ENCODE measurements at places on chromosomes 11 and 22. TPM values are rescaled to one million over a fixed set of nuclear protein-coding genes. Genes with fewer than 3 reads are reported as not detected.

DNA sequence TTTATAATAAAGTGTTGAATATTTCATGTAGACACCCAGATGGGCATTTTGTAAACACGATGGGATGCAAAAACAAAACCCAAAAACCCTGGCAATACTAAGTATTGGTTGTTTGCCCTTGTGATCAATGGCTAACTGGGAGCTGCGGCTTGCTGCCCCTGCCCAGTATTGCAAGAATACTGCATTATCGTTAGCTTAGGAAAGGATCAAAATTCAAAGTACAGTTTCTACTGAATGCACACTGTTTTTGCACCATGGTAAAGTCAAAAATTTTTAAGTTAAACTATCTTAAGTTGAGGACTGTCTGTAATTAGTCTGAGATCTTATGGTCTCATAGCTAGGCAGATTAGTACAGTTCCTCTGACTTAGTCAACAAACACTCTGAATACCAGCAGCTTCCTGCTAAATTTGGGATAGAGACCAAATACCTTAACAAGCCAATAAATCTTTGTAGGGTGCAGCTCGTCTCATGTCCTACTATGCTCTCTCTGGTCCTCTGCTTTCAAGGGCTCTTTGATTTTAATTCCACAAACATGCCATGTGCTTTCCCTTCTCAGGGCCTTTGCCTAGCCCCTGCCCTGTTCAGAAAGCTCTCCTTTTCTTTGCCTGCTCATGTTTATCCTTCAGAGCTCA is 4.0 kb downstream of the CCDC90B start:
- peak; percentile 30 for DNase-seq

DNA sequence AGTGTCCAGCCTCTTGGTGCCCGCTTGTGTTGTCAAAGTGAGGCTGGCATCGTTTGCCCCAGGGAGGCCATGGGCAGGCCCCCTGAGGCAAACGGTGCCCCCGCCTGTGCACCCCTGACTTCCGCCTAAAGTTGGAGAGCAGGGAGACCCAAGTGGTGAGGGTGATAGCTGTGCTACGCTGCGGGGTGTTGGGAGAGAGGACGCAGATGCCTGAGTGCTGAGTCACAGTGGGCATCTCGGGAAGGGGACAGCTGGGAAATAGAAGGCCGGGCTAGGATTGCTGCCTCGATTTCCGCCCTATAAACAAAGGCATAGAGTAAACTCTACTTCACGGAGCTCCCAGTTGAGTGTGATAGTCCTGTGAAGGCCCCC is 5.8 kb downstream of the GRIK4 start:
- peak; percentile 31 for DNase-seq

GRCh38 chr11:44950625-44951476 is at the start of gene TP53I11:
TP53I11 (minus strand) TSS chr11:44950883; CDS start chr11:44938335, 12,548 bp downstream.
- DNase-seq = peak; percentile 55

- no peak for DNase-seq
Observed at GRCh38 chr22:50170453-50171318, at the start of gene PANX2. PANX2 (plus strand) TSS chr22:50170731; CDS start chr22:50170731, 0 bp downstream.

GRCh38 chr11:77770629-77771028 is 49.9 kb downstream of the RSF1 start:
- DNase-seq = no peak

- no peak for DNase-seq
Observed at GRCh38 chr11:58582437-58582836, 3.6 kb downstream of the ZFP91 start.

DNA sequence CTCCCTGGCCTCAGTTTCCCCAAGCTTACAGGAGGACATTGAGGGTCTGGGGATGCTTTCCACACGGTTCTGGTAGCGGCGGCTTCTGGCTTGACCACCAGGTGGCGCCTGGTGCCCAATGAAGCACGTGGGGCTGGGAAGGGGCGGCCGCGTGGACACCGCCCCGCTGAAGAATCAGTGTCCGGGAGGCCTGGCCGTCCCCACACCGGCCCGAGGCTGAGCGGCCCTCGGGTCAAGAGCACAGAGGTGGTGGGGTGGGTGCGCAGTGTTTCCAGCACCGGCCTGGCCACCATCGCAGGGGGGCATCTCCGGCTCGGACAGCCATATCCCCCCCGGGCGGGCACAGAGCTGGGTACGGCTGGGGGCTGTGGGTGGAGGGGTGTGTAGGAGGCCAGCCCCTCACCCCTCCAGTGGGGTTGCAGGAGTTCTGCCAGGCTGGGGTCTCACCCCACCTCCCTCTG is 27.8 kb upstream of the PPARA start:
- DNase-seq = no peak

GRCh38 chr11:15038963-15039362 is 34.4 kb upstream of the CALCB start:
- no peak for DNase-seq

GRCh38 chr22:27413702-27414101 is 387.9 kb downstream of the MN1 start:
- no peak for DNase-seq

- DNase-seq = peak; percentile 73
Observed at GRCh38 chr22:20243537-20244249, 24.4 kb downstream of the RTN4R start.

GRCh38 chr11:125199915-125200314 is 35.4 kb downstream of the PKNOX2 start:
- no peak for DNase-seq

- DNase-seq = no peak
Observed at GRCh38 chr11:86292912-86293616, 9.0 kb upstream of the HIKESHI start.

- no peak for DNase-seq
Observed at GRCh38 chr11:75767228-75767572, 1.4 kb upstream of the DGAT2 start.

GRCh38 chr22:20015187-20015625 is 1.4 kb downstream of the ARVCF start:
- DNase-seq = no peak

GRCh38 chr11:2564008-2564530 is 119.3 kb downstream of the KCNQ1 start:
- DNase-seq = no peak

DNA sequence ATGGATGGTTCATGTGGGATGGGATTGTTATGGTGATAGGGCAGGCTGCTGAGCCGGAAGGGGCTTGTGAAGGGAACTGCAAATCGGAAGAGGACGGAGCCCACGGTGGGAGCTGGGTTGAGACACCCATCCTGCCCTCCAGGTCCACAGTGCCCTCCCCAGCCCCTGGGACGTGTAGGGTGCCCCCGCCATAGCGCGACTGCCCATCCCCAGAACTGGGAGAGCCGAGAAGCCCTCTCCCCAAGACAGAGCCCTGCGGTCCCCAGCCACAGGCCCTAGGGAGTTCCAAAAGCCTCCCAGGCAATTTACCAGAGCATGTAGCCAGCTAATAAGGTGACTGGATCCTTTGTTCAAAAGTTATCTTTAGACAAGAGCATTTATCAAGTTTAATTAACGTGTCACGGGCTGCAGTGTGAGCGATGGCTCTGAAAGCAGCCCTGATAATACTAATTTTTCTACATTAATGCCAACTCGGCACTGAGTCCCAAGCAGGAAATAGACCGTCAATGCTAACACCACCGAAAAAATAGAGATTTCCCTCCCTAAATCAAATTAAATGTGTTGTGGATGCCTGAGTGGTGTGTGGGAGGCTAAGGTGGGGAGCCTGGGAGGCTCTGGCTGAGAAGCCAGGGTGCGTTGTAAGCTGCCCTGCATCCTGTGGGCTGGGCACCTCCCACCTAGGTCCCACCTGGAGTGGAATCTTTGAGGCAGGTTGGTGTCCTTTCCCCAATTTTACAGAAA is 76.8 kb upstream of the RTL6 start:
- peak; percentile 12 for DNase-seq

- no peak for DNase-seq
Observed at GRCh38 chr22:37654563-37655251, 3.8 kb upstream of the PDXP start.

DNA sequence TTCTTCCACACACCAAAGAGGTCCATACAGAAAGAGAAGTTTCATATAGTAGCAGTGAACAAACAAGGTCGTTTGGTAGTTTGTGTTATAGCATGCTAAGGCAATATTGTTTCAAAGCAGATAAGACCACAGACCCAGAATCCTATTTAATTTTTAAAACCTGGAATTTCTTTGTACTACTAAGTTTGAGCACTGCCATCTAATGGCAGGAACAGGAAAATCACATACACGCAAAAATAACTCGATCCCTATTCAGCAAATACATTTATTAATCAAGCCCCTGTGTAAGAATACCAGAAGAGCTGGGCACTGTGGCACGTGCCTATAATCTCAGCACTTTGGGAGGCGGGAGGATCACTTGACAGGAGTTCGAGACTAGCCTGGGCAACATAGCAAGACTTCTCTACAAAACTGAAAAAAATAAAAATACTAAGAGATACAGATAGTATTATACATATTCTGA is 2.9 kb upstream of the BTBD10 start:
- DNase-seq = peak; percentile 10

DNA sequence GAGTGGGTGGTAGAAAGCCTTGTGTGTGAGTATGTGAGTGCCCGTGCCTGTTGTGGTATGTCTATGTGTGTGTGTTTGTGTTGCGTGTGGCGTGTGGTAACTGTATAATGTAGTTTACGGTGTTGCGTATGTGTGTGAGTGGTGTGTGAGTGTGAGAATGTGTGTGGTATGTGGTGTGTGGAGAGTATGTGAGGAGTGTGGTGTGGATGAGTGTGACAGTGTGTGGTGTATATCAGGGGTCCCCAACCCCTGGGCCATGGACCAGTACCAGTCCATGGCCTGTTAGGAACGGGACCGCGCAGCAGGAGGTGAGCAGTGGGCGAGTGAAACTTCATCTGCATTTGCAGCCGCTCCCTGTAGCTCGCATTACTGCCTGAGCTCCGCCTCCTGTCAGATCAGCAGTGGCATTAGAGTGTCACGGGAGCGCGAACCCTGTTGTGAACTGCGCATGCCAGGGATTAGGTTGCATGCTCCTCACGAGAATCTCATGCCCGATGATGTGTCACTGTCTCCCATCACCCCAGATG is 5.7 kb downstream of the UPK3A start:
- peak; percentile 41 for DNase-seq

GRCh38 chr11:60069450-60069849 is 13.0 kb downstream of the MS4A3 start:
- no peak for DNase-seq

GRCh38 chr22:30232716-30233218 is 13.8 kb downstream of the LIF start:
- peak; percentile 83 for DNase-seq

GRCh38 chr11:63837027-63837688 is 1.8 kb upstream of the MARK2 start:
- no peak for DNase-seq

DNA sequence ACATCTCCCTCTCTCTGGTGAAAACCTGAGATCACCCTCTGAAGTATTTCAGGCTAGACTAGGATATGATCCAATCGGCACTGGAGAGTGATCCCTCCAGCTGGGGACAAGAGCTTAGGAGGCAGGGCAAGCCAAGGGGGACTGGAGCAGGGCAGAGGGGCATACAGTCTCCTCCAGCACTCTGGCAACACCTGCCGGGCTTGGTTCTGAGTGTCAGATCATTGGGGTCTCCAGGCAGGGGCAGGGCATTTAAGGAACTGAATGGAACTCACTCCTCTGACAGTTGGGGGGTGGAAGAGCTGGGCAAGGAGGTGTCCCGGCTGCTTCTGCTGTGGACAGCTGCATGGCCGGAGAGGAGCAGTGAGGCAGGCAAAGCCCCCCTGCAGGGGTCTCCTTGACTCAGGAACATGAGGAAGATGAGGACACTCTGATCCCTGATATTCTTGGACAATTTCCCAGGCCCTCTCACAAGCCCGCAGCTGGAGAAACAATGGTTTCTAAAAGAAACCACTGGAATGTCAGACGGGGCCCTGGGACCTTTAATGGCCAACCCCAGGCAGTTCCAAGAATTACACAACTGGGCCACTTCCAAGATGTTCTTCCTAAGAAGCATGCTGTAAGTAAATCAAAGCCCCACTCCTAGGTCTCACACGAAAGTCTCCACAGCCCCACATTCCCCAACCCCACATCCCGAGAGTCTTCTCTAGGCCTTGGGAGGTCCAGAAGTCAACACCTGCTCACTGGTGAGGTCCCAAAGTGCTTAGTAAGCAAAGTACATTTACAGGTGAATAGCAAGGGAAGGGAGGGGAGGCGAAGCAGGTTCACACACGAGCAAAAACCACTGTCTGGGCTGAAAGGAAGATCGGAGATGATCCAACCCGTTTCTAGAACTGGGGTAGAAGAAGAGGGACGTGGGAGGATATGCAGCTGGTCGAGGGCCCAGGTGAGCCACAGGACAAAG is 1.2 kb upstream of the CCDC86 start:
- peak; percentile 94 for DNase-seq

GRCh38 chr11:27233654-27234042 is 129.4 kb downstream of the CCDC34 start:
- DNase-seq = no peak

- DNase-seq = peak; percentile 32
Observed at GRCh38 chr22:34946339-34946985, 119.5 kb upstream of the ISX start.

DNA sequence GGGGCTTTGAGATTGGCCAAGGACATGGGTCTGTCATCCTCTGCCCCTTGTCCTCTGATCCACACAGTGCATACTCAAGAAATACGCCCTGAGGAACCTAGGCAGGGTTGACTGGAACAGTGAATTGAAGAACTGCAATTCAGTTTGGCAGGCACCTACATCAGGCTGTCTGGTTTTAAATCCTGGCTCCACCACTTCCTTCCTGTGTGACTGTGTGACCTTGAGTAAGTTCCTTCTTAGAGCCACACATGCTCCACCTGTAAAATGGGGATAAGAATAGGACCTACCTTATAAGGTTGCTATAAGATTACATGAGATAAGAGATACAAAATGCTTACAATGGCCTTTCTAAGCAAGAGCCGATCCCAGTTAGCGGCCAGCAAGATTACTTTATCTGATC is 15.8 kb upstream of the TCF20 start:
- DNase-seq = no peak

GRCh38 chr11:11537372-11537771 is 84.4 kb downstream of the GALNT18 start:
- no peak for DNase-seq

GRCh38 chr11:117900121-117900648 is 23.7 kb upstream of the FXYD6 start:
- DNase-seq = no peak

PHF21A gene
- 64.2 TPM for total RNA-seq

APOBEC3A gene
- not detected for total RNA-seq

C11orf21 gene
- total RNA-seq = not detected

TREH gene
- total RNA-seq = not detected

ACAD8 gene
- total RNA-seq = 15.8 TPM

OR52B6 gene
- total RNA-seq = not detected

CCDC73 gene
- total RNA-seq = not detected

OR2AT4 gene
- not detected for total RNA-seq

OR8A1 gene
- total RNA-seq = not detected

SUSD2 gene
- total RNA-seq = 0.72 TPM

OR9I1 gene
- total RNA-seq = not detected

UBQLN3 gene
- total RNA-seq = not detected

CDHR5 gene
- total RNA-seq = not detected

SLC22A25 gene
- total RNA-seq = not detected

ENTHD1 gene
- not detected for total RNA-seq

VPS51 gene
- total RNA-seq = 41.4 TPM

Measured in astrocyte (in vitro differentiated cells and primary cell).